ENCODE measurements at places on chromosomes 5 and 9.
A peak's percentile ranks its signal among the peaks of the same experiment; 100 is the strongest.

DNA sequence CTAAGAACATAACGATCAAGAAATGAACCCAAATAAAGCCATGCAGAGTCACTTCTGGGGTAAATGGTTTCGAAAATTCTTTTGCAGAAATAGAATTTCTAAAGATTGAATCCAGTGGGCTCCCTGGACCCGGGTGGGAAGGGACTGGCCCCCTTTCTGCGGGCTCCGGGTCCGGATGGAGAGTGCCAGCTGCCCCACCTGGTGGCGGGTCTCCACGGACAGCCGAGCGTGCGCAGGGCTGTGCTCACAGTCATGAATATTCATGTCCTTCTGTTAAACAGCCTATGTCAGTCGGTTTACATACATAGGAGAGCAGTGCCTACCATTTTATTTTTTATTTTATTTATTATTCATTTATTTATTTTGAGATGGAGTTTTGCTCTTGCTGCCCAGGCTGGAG is 4.7 kb upstream of the PPP1R26 start:
- peak; percentile 67 for DNase-seq

DNA sequence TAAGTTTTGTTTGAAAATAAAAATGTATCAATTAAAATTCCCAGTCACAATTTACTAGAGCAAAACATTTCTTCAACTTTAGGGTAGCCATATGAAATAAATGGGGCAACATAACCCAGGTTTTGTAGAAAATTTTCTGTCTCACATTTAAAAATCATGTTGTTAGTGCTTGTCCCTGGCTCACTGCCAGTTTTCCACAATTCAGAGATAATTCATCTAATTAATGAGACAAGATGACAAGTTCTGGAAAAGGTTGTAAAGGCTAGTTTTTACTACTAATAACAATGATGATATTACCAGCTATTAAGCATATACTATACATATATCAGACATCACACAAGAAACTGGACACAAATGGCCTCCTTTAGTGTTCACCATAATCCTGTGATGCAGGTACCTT is 45.9 kb downstream of the MEGF9 start:
- no peak for DNase-seq

- DNase-seq, result no peak
Measured at GRCh38 chr9:82152181-82152580, 163.6 kb downstream of the SPATA31D1 start.

GRCh38 chr5:50808406-50808805 is 142.0 kb downstream of the PARP8 start:
- DNase-seq, result no peak

GRCh38 chr9:112009656-112010055 is 113.0 kb downstream of the UGCG start:
- no peak for DNase-seq

DNA sequence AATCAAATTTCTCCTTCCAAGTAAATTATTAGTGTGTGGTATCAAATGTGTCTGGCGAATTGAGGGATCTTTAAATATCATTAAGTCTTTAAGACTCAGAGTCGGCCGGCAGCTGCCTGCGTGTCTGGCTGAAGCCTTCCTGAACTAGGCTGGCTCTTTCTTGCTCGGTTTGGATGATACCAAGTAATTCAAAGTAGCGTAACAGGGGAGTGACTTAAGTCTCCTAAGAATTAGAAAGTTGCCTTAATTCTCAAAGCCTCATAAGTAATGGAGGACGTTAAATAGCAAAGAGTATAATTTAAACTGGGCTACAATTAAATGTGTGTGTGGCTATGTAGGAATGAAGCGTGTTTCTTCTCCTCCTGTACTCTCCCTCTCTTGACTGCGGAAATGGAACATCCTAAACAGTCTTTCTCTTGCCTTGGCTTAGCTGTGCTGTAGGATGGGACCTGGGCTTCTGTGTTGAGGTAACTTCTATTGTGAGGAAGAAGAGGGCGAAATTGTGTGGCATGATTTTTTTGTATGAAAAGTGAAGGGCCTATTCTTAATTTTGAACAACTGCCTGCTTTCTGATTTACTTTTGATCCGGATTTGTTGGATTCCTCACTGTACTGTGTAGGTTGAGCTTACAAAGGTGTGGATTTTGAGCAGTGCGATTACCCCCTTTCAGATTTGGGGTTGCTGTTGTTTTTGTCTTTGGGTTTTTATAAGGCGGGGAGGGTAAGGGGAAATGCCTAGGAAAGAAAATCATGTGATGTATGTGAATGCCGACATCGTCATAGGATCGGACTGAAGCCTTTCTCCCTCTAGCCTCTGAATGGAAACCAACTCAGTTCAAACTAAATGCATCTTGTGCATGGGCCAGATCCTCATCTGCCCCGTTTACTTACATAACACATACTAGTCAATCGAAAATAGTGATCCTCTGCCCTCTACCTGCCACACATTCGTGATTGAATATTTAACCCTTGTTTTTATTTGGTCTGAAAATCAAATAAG is 29.9 kb downstream of the CPEB4 start:
- DNase-seq, result peak; percentile 30

DNA sequence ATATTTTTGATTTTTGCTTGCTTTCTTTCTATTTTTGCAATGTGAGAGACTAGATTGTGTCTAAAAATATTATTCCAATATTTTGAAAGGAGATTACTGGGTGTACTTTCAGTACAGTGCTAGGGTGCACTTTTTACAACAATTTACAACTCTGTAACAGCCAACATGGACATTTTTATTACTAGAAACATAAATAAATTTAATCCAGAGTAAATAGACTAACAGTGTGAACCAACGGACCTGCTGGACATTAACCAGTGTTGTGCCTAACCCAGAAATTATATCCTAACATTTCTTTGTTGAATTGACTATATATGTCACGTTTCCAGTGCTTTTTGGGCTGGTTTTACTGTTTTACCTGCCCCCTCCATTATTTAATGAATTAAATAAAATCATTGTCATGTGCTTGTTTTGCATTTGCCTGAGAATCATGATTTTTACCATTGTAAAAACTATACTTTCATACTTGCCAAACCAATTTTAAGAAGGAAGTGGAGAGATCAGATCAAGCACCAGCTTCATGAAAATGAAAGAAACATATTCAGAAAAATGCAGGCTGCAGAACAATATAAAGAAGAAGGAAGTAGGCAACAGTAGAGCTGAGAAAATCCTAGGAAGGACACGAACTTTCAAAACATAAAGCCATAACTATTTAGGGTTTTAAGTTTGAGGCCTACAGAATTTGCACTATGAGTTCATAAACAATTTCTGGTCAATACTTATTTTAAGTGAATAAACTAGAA is 400.8 kb upstream of the PIK3R1 start:
- no peak for DNase-seq

GRCh38 chr5:167513381-167513780 is 778.1 kb upstream of the WWC1 start:
- DNase-seq, result no peak

DNA sequence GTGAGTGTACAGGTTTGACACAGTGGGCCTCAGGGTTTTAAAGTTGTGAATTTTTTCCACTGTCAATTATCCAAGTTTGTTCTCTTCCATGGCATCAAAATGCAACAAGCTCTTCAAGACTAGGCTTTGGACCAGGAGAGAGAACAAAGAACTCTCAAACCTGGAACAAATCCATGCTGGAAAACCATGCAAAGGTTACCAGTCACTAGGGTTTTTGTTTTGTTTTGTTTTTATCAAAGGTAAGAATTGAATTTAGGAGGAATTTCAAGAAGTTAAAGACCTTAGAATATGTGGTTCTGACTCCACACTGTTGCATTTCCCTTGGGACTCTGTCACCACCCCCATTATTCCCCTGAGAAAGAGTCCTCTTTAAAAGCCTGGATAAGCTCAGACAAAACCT is 191.1 kb upstream of the PIK3R1 start:
- no peak for DNase-seq

DNA sequence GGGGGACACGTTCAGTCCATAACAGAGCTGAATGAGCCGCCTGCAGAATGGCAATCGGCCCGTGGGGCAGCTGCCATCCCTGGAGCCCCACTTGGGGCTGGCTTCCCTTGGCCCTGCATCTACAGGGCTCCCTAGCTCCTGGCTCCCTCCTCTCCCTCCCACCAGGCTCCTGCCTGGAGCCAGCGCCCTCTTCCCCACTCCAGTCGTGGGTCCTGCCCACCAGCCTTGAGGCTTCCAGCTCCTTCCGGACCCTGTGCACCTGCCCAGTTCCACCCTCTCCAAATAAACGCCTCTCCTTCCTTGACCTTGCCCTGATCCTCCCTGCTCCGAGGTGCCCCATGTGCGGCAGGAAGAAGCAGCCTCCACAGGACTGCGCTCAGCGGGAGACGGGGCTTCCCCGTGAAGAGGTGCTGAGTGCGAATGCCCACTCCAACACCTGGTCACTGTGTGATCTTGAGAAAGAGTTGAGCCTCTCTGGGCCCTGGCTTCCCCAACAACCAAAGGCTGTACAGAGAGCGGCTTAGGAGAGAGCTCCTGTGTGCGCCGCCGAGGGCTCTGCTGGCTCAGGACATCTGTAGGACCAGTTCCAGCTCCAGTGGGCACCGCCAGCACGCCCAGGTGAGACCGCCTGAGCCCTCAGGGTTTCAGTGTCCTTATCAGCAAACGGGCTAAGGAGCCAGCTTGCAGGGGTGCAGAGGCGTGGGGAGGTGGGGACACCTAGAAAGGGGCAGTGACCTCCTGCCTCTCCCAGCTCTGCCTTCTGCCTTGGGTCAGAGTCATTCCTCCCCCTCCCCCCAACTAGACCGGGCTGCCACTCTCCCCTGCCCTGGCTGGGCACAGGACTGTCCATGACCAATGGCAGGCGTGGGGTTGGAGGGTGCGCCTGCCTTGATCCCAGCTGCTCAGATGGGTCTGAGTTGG is 12.1 kb downstream of the C9orf50 start:
- DNase-seq, result no peak

GRCh38 chr9:110579862-110580219 is 300 bp upstream of the SVEP1 start:
- no peak for DNase-seq

- no peak for DNase-seq
Measured at GRCh38 chr5:148972396-148972795, 90.5 kb downstream of the SH3TC2 start.

DNA sequence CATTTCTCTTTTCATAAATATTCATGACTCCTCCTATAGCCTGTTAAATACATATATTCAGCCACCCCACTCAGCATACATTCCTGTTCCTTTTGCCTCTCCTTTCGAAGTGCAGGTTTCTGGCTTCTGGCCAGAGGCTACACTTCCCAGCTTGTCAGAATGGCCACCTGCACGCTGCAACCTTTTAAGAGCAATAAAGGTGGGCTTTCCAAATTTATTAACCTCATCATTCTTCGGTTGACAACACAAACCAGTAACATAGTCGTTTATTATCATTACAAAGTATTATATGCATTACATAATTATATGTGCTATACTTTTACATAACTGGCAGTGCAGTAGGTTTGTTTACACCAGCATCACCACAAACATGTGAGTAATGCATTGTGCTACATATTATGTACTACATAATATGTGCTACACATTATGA is 16.5 kb upstream of the TMEM171 start:
- no peak for DNase-seq

DNA sequence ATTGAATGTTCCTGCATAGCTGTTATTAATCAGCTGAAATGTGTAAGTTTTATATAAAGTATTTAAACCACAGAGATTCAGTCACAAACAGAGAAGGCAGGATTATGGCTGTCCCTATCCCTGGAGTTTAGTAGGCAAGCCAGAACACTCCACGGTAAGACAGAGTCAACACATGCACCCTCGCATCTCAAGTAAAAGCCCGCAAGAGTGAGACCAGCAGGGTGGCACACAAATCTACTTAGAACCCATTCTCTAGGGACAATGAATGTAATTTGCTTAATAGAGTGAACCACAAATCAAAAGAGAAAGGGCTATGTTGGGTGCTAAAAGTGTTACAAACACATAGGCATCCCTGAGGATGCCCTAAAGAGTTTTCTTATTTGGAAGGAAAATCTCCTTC is 35.1 kb downstream of the LPAR1 start:
- no peak for DNase-seq

GRCh38 chr9:33375841-33376321 is 26.5 kb downstream of the AQP7 start:
- DNase-seq, result no peak

DNA sequence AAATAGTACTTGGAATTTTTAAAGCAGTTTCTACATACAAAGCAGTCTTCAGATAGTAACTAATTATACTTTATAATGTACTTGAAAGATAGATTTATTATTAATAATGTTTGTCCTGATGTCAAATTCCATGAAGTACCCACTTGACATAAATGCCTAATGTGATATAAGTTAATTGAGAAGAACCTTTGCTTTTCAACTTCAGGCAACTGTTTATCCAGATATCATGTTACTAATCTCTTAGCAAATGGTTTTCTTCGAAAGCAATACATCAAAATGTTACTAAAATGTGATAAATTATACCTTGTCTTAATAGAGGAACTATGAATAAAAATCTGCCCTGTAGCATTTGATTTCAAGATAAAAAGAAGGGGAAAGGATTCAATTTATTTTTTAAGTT is 146.8 kb upstream of the FBXL17 start:
- DNase-seq, result no peak

DNA sequence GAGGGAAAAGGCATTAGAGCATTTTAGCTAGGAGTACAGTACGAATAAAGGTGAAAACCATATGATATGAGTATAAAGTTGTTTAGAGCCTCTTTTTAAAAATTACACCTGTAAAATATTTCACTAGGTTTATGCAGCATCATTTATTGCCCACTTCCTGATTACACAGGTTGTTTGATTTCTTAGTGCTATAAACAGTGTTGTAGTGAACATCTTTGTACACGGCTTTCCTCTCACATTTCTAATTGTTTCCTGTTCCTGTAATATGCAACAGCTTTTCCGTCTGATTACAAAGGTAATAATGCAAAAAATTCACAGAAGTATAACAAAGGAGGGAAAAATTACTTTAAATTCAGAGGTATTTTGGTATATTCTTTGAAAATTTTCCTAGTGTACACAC is 13.0 kb downstream of the STOM start:
- no peak for DNase-seq

DNA sequence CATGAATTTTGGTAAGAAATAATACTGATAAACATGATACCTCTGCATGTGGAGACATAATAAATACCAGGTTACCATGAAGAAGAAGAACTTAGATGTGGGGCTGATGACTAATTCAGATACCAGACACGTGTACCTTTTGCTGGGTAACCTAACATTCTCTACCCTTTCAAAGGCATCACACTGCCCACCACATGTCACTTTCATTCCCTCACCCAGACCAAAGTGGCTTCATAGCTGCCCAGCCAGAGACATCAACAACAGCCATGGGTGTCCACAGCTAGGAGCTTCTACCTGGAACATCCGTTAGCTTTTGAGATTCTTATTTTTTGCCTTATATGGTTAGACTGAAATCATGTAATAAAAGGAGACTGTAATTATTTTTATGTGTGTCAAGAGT is 396.8 kb downstream of the MED10 start:
- DNase-seq, result no peak
